Upper lobe of left lung (tissue), 6 donors: ENCODE measurements at places on chromosomes 6 and 20. TPM values are rescaled to one million over a fixed set of nuclear protein-coding genes. Genes with fewer than 3 reads are reported as not detected.

HEY2 gene
- 1.4 TPM for total RNA-seq

FUT9 gene
- not detected for total RNA-seq

PTCHD4 gene
- total RNA-seq: 0.15 TPM

ADGB gene
- 6.4 TPM for total RNA-seq

MAP3K5 gene
- total RNA-seq: 45.1 TPM
